Activated CD8-positive, alpha-beta memory T cell treated with anti-CD3 and anti-CD28 coated beads, Interleukin-2, amount 10 ng/mL, durations not matched to agents 7 days and 5 days (primary cell): ENCODE measurements at places on chromosomes 5 and 9. TPM values are rescaled to one million over a fixed set of nuclear protein-coding genes. Genes with fewer than 3 reads are reported as not detected.
A peak's percentile ranks its signal among the peaks of the same experiment; 100 is the strongest.

GRCh38 chr5:121550989-121551388, 300.7 kb upstream of the FTMT start:
- DNase-seq = no peak

- DNase-seq = no peak
Measured at GRCh38 chr5:108280960-108281569, 100.8 kb downstream of the FBXL17 start.

DNA sequence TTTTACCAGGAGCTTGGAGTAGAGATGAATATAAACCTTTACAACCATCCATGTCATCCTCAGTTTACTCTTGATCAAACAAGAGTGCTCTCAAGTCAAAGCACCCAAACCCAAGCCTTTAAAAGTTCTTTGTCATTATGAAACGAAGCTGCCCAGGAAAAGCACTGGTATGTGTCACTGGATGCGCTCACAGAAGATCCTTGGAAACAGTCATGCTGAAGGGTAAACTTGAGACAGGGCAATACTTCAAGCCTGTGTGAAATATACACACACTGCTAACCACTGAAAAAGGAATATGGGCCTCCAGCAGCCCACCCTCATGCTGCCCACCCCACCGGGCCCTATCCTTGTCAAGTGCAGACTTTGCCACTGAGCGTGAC, 84.5 kb downstream of the PRRT1B start:
- no peak for DNase-seq

- DNase-seq = no peak
Measured at GRCh38 chr9:21481470-21482056, 550 bp downstream of the IFNE start.

DNA sequence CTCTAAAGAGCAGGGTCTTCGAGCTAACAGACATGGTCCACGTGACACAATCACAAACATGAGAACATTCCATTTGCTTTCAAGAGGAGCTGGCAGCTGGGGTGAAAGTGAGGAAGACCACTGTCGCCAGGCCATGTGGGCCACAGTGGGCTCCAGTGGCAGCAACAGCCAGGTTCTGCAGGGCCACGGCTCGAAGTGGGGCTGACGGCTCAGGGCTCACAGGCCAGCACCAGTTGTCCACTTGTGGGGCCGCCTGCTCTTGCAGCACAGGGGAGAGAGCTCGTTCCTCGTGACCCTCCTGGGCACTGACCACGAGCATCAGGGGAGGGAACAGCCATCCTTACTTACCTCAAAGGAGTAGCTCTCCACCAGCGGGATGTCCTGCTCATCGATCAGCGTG, 2.0 kb downstream of the ZMYND19 start:
- DNase-seq = no peak

GRCh38 chr5:38768412-38769211, 77.2 kb upstream of the OSMR start:
- DNase-seq = no peak

CMBL gene
- 3.2 TPM for total RNA-seq

BRD9 gene
- total RNA-seq = 64.7 TPM

DNA sequence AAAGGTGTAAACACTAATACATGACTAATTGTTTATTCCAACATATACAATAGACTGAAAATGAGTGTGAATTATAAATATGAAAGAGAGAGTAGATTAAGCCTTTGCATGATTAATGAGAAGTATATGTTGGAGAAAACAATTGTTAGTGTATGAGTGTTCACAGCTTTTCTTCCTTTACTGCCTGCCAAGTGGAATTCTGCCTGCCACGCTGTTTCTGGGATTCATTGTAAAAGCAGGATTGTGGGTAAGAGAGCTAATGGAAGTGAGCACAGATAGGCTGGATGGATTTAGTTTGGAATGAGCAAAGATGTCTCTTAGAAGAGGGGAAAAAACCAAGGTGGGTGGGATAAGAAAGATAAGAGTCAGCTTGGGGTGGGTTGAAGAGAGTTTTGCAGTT, 129.6 kb upstream of the NMUR2 start:
- DNase-seq = no peak

C5orf52 gene
- total RNA-seq = not detected

GARNL3 gene
- total RNA-seq = 4.0 TPM

DNA sequence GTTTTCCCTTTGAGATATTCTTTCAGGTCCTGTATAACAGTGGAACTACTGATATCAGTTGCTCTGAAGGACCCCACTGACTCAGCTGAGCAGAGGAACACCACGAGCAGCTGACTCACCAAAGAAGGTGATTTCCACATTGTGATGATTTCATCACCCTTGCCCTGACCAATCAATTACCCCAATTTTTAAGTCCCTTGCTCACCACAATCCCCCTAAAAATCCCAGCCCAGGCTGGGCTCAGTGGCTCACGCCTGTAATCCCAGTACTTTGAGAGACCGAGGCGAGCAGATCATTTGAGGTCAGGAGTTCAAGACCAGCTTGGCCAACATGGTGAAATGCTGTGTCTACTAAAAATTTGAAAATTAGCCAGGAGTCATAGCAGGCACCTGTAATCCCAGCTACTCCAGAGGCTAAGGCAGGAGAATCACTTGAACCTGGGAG, 125.3 kb upstream of the ABCA1 start:
- peak; percentile 56 for DNase-seq

WNK2 gene
- not detected for total RNA-seq

IFNA13 gene
- not detected for total RNA-seq

DNA sequence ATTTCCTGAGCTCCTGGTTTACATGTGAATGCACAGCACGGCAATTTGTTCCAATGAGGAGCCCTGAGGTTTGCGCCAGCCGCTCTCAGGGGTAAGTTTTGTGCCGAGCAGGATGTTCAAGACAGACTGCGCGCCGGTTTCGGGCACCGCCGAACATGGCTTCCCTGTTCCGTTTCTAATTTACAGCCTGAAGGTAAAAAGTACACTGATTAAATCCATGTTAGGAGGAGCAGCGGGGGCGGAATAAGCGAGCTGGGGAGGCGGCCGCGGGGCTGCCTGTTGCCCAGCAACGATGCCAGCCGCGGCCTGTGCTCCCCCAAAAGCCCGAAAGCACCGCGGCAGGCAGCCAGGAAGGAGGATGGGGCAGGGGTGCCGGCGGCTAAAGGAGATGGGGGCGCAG, 6.4 kb downstream of the SOWAHA start:
- DNase-seq = peak; percentile 31

EPB41L4B gene
- 1.0 TPM for total RNA-seq

DNA sequence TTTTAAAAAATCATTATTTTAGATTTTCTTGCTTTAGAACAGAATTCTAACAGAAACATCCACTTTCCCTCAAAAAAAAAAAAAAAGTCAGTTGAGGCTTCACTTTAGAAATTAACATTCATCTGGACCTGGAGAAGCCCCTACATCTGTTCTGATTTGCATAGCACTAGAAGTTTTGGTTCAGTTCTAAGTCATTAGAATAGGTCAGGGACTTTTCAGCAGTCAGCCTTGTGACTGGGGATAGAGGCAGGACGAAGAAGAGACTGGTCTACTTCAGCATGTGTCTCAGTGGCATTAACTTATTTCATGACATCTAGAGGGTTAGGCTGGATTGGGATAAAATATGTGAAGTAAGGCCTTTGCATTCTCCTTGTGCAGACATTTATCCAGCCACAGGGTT, 215.8 kb upstream of the DAB2 start:
- DNase-seq = no peak

GRCh38 chr5:27458287-27458686, 419.9 kb upstream of the CDH9 start:
- no peak for DNase-seq

- no peak for DNase-seq
Measured at GRCh38 chr9:120654272-120654671, 60.0 kb downstream of the MEGF9 start.

- no peak for DNase-seq
Measured at GRCh38 chr5:121315786-121316185, 535.9 kb upstream of the FTMT start.

DNA sequence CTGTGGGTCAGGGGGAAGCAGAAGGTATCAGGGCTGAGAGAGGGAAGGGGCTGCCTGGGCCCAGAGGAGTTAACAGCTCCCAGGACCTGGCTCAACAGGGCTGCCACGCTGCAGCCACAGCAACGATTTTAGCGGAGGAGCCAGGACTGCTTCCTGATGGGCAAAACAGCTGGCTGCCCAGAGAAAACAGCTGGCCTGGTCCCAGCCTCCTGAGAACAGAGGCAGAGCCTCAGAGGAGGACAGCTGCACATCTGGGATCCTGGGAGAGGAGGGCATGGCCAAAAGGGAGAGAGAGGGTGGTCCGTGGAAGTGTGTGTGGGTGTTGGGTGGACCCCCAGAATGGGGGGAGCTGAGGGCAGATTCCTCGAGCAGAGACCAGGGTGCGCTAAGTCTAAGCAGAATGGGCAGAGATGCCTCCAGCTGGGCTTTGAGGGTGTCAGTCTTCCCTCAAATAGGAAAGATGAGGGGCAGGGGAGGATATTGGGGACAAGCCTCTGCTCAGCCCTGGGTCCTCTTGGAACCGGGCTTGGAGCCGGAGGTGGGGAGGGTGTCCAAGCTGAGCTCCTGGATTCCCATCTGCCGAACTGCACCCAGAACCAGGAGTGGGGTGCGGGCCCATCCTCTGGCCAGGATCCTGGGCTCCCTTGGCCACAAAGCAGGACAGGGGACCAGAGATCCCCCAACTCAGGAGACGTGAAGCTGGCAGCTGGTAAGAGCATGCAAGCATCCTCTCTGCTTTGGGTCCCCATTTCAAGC, 9.1 kb upstream of the CERCAM start:
- no peak for DNase-seq

GRCh38 chr5:99449786-99450185, 521.0 kb upstream of the CHD1 start:
- no peak for DNase-seq

GRCh38 chr5:169411786-169412430, 111.0 kb upstream of the SLIT3 start:
- DNase-seq = no peak

GRCh38 chr5:114332925-114333324, 28.9 kb upstream of the KCNN2 start:
- no peak for DNase-seq

DNA sequence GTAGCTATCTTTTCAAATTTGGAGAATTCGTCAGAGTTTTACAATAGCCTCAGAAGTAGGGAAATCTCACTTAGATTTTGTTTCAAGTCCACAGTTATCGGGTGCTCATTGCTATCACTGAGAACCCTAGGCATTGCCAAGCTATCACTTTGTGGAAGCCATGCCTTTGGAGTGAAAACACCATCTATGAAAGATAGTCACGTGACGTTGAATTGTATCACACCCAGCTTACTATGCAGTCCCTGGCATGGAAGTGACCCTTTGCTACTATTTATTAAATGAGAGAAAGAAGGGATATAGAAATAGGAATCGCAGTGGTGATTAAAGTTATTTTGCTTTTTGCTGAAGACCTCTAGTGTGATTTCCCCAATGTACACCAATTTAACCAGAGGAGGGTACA, 97.2 kb downstream of the AOPEP start:
- DNase-seq = no peak

NEUROG1 gene
- not detected for total RNA-seq

DNA sequence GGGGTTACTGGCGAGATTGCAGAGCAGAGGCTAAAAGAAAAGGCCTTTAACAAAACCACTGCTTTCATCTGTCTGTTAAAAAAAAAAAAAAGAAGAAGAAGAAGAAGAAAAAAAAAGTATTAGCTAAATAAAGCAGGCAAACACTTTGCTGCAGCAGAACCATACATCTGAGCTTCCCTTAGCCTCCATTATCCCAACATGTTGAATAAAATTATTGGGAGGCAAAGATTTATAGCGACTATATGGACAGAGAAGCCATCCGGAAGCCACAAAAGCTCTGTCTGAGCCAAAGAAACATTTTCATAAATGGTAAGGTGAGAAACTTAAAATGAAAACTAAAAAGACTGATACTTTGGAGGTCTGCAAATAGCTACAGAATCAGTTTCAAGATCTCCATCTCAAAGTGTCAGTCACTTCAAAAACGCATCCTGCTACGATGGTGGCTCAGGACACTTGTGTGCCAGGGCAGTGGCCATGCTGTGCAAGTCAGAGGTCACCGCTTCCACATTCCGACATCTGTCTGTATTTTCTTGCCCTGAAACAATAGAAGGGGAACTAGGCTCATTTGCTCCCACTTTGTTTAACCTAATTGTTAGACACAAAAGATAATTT, 9.6 kb downstream of the EFNA5 start:
- DNase-seq = no peak

SV2C gene
- 0.20 TPM for total RNA-seq

GRCh38 chr5:54302267-54302687, 8.1 kb downstream of the ARL15 start:
- DNase-seq = no peak

DNA sequence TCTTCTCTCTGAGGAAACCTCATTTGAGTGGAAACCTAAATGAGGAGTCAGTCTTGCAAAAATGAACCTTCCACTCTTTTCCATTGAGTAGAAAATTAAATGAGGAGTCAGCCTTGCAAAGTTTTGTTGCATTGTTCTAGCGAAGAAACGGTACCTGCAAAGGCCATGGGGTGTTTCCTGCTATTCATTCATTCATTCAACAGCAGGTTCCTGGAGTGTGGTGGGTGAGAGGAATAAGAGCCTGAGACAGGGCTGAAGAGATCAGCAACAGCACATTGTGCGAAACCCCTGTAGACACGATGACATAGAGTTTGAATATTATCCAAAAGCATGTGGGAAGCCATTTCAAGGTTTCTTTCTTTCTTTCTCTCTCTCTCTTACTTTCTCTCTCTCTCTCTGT, 14.6 kb upstream of the SETX start:
- no peak for DNase-seq

DNA sequence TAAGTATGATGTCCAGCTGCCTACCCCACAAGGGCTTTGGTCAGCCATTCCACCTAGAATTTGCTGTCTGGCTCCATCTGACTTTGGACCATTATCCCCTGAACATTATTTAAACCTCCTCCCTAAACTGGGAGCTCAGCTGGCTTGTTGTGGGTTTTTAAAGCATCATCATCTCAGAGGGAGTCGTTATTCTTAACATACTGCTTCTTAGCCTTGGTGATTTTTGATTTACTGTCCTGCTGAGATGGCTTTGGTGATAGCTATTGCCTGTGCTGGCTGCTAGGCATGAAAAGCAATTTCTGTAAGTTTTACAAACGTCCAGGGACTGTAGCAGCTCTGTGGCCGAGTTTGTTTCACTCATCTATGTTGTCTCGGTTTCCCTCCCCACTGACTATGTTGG, 256.1 kb downstream of the NR3C1 start:
- no peak for DNase-seq
